Activated T-helper 2 cell treated with anti-CD3 and anti-CD28 coated beads, Interferon-gamma antibody, Interleukin-2, Interleukin-4, amounts not matched to agents 10 μg/mL and 5 μg/mL and 100 μg/mL, durations not matched to agents 14 hours and 24 hours and 36 hours (primary cell): ENCODE measurements at places on chromosomes 5 and 9. TPM values are rescaled to one million over a fixed set of nuclear protein-coding genes. Genes with fewer than 3 reads are reported as not detected.

GRCh38 chr9:12972608-12973589, 198.1 kb downstream of the LURAP1L start:
- no peaks in the 10 kb centered on the region for H3K27me3 ChIP-seq
- no peaks in the 10 kb centered on the region for H3K36me3 ChIP-seq
- no peaks in the 10 kb centered on the region for H3K4me1 ChIP-seq

DNA sequence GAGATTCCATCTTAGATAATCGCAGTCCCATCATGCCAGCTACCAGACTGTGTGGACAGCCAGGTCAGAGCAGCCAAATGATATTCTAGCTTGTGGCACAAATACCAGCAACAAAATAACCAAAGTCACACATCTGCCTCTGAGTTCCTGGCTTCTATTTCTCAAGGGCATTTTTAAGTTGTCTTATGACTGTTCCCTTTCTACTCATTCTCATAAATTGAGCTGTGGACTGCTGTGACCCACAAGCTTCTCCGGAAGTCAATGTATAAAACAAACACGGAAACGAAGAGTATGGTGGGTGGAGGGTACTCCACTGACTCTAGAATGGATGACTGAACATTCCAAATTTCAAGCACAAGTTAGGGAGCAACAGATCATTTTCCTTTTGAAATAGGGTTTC, 43.9 kb downstream of the PDCD1LG2 start:
- no peak overlapping the region for H3K4me3 ChIP-seq
- H3K27ac ChIP-seq, result no peak overlapping the region
- no peak for DNase-seq
- peaks cover 31% of the 10 kb centered on the region for H3K36me3 ChIP-seq
- H3K4me1 ChIP-seq, result peaks cover 28% of the 10 kb centered on the region

DNA sequence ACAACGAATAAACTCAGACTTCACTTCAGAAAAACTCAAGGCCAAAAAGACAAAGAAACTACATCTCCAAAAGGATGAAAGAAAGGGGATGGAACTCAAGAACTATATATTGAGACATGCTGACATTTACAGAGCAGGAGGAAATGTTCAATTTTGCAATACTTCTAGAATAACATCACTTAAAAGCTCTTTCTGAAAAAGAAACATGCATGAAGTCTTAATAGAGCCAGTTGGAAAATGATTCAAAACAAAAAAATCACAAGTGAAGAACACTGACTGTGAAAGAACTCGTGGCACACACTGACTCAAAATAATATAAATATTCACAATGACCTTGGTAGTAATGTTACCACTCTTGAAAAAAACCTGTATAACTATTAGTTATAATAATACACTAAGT, 267.8 kb upstream of the NREP start:
- no peaks in the 10 kb centered on the region for H3K27me3 ChIP-seq
- H3K4me1 ChIP-seq, result no peaks in the 10 kb centered on the region
- no peaks in the 10 kb centered on the region for H3K36me3 ChIP-seq
- no peak overlapping the region for H3K4me3 ChIP-seq

GRCh38 chr5:150576449-150576949, 64.0 kb upstream of the SYNPO start:
- H3K36me3 ChIP-seq, result no peaks in the 10 kb centered on the region
- no peaks in the 10 kb centered on the region for H3K4me1 ChIP-seq
- DNase-seq, result no peak
- no peak overlapping the region for H3K27ac ChIP-seq
- peaks cover 4% of the 10 kb centered on the region for H3K27me3 ChIP-seq

PCDHA2 gene
- not detected in 2 replicates for total RNA-seq

GRCh38 chr5:162429142-162429541, 361.6 kb downstream of the GABRG2 start:
- H3K27me3 ChIP-seq, result no peaks in the 10 kb centered on the region
- no peaks in the 10 kb centered on the region for H3K36me3 ChIP-seq
- H3K4me3 ChIP-seq, result no peak overlapping the region
- H3K4me1 ChIP-seq, result no peaks in the 10 kb centered on the region
- DNase-seq, result no peak

QRFP gene
- not detected in 2 replicates for total RNA-seq

DNA sequence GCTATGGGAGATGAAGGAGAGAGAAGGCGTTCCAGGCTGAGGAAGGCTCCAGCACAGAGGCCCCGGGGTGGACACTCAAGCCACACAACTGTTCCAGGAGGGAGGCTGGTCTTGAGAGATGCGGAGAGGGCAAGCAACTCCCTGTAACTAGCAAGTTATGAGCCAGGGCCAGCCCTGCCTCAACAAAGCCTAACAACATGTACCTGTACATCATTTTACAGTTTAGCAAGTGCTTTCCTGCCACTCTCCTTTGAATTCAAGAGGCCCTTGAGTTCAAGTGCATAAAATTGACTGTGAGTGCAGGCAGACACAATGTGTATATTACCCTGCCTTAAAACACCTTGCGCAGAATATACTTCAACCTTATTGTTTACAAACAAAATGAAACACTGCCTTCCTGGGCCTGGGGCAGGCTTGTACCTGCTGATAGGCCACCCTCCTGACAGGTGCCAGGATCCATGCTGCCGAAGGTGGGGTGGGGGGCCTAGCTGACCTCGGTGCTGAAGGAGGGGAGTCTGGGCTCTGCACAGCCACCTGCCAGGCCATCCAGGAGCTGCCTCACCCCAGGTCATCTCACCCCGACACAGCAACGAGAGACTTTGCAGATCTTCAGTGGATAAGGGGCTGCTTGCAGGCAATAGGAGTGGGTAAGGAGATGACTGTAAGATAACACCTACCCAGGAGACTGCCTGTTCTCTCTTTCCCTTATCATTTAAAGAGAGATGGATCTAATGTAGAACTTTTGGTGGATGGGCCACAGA, 80.0 kb downstream of the PPARGC1B start:
- H3K36me3 ChIP-seq, result no peaks in the 10 kb centered on the region
- no peaks in the 10 kb centered on the region for H3K27me3 ChIP-seq
- peaks cover 5% of the 10 kb centered on the region for H3K4me1 ChIP-seq
- DNase-seq, result no peak

- no peak for DNase-seq
- H3K4me3 ChIP-seq, result no peak overlapping the region
- no peaks in the 10 kb centered on the region for H3K27me3 ChIP-seq
- no peaks in the 10 kb centered on the region for H3K36me3 ChIP-seq
- H3K4me1 ChIP-seq, result peaks cover 32% of the 10 kb centered on the region
These were observed 208.7 kb downstream of the ARRDC3 start for GRCh38 chr5:91174396-91174795.

DNA sequence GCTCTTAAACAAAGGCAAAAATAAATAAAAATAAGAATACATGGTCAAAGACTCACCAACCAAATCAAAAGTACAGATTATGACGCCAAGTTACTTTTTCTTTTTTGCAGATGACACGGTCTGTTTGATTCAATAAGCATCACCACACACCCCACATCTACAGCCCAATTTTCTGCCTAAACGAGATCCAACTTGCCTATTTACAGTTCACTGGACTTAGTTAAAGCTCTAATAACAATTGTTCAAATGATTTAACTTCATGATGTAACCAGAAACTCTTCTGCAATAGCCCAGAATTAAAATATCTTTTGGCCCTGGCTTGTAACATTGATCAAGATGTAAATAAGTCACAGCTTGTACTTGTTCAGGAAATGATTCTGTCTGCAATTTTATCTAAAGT, 590.3 kb upstream of the C9orf72 start:
- no peaks in the 10 kb centered on the region for H3K27me3 ChIP-seq
- H3K4me3 ChIP-seq, result no peak overlapping the region
- no peak for DNase-seq
- no peaks in the 10 kb centered on the region for H3K4me1 ChIP-seq
- no peaks in the 10 kb centered on the region for H3K36me3 ChIP-seq

SPINK6 gene
- total RNA-seq, result not detected in 2 replicates

DNA sequence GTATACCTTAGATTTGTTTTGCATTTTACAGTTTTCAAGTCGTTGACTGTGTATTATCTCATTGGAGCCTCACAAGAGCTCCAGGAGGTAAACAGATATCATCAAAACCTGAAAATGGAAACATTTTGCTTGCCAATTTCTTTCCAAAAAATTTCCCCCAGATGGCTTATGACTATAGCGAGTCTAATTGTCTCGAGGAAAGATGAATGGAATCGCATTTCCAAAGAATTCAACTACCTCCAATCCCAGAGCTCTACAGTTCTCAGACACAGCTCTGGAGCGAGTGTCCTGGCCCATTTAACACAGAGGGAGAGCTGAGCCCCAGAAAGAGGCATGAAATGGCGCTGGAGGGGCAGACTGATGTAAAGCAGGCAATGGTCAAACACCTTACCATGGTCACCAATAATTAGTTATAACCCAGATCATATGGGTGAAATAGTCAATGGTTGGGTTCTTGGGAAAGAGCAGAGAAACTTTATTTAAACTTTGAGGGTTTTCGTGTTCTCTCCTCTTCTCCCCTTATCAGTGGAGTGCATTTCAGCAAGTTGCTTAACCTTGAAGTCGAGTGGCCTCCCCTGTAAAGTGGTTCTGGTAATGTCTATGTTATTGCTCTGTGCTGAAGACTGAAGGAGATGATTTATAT, 168.2 kb downstream of the ZDHHC21 start:
- no peak overlapping the region for H3K27ac ChIP-seq
- DNase-seq, result no peak
- H3K4me1 ChIP-seq, result no peaks in the 10 kb centered on the region
- H3K36me3 ChIP-seq, result no peaks in the 10 kb centered on the region
- H3K27me3 ChIP-seq, result peaks cover 2% of the 10 kb centered on the region
